Hematopoietic multipotent progenitor cell treated with erythropoietin and hydrocortisone succinate and interleukin-3 and kit ligand, for 8 days (in vitro differentiated cells): ENCODE measurements at places on chromosomes 12 and 14.
A peak's percentile ranks its signal among the peaks of the same experiment; 100 is the strongest.

DNA sequence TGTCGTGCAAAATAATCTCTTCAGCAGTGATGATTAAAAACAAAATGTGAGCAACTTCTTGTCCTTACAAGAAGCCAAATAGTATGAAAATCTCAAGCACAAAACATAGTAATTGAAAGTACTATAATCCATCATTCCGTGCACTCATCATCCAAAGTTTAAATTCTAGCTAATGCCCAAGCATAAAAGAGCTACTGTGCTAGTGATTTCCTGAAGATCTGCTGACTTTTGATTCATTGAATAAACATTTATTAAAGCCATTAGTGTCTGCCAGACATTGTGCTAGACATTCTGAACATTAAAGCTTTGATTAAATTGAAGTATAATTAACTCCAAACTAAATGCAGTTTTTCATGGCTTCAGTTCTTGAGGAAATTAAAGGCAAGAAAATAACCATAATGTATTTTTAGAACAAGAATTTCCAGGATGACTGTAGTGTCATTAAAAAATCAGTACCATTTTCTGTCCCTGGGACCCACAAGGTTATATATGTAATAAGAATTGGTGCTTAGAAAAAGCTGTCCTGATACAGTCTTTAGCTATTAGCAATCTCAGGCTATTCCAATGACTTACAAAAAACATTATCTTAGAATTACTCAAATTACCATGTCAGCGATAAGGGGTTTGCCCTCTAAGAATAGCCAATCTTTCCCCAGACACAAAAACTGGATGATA lies 71.7 kb downstream of the CMAS start:
- DNase-seq = no peak

DNA sequence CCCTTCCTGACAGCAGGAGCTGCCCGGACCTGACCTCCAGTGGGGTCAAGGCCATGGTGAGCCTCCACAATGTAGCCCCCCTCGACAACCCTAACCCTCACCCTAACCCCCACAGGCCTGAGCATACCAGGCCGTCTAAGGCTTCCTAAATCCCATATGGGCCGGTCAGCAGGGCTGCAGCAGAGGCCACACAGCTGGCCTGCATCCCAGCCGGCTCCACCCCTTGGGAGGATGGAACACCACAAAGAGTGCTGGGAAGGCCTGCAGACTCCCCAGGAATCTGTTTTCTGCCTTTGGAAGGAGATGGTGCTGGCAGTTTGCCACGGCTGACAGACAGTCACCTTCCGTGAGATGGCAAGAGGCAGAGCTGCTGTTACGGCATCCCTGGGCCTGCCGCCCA lies 2.8 kb downstream of the TMEM179 start:
- DNase-seq = no peak

- no peak for DNase-seq
Measured at GRCh38 chr12:28537474-28537873, 347.2 kb downstream of the CCDC91 start.

- DNase-seq = no peak
Measured at GRCh38 chr12:17056546-17056945, 450.6 kb upstream of the LMO3 start.

- DNase-seq = peak; percentile 17
Measured at GRCh38 chr14:73613046-73613383, 698 bp downstream of the ACOT6 start.

DNA sequence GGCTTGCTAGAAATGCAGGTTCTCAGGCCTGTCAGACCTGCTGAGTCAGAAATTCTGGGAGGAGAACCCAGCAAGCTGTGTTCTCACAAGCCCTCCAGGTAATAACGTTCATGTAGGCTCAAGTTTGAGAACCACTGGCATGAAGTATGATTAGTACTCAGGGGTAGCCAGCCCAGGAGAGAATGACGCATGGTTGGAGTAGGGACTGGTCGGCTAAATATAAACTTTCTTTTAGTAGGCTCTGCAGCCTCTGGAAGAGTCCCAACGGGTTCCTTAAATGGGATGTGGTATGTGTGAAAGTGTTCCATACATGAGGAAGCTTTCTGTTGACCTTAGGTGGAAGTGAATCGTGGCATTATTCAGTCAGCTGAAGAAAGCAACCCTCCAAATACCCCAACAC lies 209.3 kb downstream of the SLC41A2 start:
- DNase-seq = no peak

DNA sequence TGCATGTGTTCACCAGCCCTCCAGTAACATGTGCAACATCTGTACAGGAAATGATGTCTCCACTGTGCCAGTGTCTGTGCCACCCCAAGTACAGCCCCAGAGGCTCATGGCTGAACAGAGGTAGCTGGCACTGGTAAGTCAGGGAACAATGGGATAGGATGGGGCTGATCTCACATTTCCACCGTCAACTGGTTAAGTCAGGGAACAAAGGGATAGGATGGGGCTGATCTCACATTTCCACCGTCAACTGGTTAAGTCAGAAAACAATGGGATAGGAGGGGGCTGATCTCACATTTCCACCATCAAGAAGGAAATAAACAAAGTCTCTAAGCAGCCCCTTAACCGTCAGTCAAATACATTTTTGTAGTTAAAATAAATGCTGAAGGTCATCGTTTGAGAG lies 246.6 kb downstream of the TMEM132D start:
- no peak for DNase-seq

DNA sequence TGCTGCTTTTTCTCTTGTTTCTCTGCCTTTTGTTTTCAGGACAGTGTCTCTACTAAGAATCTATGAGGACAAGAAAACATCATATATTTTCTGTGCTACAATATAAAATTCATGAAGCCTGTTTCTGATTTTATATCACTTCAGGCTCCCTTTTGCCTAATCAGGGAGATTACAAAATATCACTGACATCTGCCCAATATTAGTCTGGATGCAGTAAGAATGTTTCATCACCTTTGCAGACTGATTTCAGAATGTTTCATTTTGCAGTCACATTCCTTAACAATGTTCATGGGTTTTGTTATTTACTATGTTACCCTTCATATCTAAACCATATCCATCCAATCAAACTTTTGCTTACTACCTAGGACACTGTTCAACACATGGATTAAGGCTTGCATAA lies 491 bp upstream of the CLEC6A start:
- no peak for DNase-seq

- DNase-seq = no peak
Measured at GRCh38 chr14:63421919-63422318, 103.2 kb upstream of the GPHB5 start.

- DNase-seq = no peak
Measured at GRCh38 chr14:52395728-52396127, 81.6 kb downstream of the PTGER2 start.

GRCh38 chr12:79360286-79360685 lies 330.5 kb downstream of the PAWR start:
- no peak for DNase-seq

GRCh38 chr12:1830401-1830845 lies 10.1 kb downstream of the LRTM2 start:
- no peak for DNase-seq

DNA sequence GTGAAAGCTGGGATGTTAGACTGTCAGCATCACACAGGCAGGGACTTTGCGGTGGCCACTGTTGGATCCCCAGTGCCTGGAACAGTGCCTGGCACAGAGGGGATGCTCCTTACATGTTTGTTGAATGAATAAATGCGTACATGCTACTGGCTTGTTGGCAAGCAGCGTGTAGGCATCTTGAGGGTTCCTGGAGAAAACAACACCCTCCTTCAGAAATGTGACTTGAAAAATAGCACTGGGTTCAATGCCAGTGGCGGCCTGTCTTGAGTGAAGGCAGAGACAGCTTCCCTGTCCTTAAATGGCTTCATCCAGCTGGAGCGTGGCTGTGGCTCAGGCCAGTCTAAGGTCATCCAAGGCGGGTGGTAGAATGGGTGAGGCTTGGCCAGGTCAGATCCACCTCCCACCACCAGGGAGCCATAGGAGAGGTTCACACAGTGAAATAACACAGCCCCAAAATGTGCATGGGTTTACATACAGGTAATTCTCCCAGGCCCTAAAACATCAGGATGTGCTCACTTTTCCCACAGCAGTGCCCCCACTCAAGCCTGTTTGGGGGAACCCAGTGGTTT lies 171.4 kb downstream of the PHETA1 start:
- no peak for DNase-seq

DNA sequence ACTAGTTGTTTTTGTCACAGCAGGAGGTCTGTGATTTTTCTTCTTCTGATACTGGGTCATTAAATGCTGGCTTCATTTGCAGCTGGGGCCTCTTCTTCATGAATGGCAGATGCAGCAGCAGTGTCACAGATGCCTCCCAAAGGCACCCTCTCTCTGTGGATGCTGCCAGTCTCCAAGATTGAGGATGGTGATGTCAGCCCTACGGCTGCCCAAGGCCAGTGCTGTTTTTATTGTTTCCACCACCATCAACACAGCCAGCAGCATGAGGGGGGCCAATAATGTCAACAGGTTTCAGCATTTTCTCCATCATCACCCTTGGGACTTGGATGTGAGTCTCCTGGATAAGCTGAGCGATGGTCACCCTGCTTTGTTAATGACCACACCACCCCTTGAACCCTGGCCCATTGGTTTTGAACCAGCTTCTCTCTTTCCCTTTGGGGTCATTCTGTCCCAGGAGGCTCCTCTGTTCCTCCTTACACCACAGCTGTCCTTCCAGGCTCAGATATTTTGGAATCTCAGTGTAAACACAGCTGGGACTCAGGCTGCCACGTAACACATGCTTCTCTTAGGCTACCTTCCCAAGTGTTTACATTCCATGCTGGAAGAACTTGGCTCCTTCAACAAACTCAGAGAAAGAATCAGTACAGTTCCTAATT lies 151.7 kb upstream of the DDHD1 start:
- no peak for DNase-seq

GRCh38 chr12:109232731-109233130 lies 76.4 kb downstream of the FOXN4 start:
- no peak for DNase-seq

DNA sequence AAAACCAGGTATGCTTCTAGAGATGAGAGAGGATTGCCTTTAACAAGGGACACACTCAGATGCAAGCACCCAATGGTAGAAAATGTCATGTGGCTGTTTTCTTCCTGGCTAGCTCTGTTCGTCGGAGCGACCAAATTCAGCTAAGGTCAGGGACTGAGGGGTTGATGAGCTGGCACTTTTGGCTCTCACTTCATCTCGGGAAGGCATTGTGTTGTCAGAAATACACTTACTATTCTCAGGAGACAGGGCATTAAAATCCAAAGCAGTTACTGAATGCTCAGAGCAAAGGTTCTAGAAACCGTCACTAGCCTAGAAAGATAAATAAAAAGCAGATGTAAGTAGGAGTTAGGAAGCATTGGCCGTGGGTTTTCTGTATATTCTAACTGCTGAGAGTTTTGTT lies 275.7 kb upstream of the SSTR1 start:
- no peak for DNase-seq

DNA sequence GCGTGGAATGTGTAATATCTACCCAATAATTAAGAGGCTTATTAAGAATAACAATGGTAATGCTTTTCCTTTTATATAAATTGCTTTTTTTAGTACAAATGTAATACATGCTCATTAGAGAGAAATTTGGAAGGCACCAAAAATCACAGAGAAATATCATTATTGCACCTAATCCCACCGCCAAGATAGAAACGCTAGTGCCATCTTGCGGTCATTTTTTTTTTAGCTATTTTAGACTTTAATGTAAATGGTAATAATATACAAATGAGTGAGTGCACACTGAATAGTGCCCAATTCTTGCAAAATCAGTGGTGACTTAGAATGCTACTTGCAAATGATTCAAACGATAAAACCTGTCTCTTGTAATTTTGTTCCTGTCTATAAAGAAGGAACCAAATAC lies 576.8 kb upstream of the TMEM132C start:
- peak; percentile 19 for DNase-seq

DNA sequence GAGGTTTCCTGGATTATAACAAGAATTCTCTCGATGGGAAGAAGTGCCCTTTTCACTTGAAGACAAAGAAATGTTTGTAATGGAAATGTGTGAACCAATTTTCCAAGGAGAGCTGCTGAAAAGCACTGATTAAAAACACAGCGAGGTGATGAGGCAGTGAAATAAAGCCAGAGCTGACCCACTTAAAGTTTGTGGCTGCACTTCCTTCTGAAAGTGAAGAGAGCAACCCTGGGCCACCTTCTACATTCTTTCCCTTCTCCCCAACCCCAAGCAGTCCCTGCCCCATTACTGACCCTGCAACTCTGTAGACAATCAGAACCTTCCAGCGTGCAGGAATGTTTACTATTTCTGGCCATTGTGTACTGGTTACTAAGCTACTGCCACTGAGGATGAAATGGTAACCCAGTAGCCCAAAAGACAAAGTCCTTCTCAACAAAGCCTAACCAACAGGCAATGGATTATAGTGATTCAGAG lies 173.9 kb downstream of the TTC7B start:
- no peak for DNase-seq

DNA sequence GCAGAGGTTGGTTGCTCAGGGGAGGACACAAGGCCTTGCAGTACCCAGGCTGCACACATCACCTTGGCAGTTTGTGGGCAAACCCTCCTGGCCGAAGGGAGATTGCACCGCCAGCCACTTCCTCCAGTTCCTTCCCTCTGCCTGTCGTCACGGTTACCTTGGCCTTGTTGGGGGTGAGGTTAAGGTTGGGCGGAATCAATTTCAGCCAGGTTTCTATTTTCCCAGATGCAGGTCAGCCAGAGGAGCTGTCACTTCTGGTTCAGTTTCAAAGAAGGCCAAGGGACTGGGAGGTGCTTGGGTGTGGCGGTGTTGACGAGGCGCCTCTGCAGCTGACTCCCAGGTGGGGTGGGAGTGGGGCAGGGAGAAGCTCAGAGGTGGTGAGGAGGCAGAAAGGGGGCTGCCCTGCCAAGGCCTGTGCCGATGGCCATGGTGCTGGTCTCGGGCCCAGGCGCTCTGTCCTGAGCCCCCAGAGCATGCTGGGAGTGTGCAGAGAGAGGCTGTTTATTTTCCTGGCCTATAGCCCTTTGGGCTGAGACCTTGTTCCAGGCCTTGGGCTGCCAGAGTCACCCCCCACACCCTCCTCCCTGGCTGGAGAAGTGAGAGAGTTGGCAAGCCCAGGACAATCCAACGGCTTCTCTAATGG lies 31.4 kb downstream of the JDP2 start:
- peak; percentile 48 for DNase-seq

DNA sequence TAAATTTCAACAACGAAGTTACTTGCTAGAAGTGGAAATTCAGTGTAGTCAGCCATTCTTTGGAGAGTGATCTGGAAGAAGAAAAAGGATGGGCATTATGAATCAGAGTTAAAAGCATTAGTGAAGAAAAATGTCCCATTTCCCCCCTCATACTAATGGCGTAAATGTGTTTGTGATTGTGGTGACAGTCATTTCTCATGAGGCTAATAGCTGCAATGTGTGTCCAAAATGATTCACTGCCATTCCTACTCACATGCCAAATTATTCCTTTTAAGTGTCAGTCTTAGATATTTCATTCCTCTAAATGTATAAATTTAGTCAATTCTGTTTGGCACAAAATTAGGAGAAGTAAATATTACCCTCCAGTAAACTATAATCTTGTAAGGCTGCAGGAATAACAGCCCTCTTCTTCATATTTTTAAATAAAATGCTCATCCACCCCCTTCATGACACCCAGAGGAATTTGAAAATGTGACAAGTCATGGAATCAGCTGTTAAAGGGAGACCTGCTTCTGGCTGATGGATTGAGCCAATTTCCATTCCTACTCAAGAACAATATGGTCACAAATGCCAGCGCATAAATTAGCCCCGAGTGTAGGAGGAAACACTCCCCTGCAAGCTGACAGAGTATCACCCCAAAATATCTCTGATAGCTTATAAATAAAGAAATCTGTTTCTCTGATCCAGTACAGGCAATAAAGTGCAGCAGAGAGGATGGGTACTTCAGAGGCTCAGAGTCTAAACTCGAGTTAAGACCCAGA lies 912.3 kb upstream of the SEL1L start:
- DNase-seq = no peak
